ENCODE measurements at places on chromosomes 6 and 20.
A peak's percentile ranks its signal among the peaks of the same experiment; 100 is the strongest.

GRCh38 chr6:33197431-33198048, 2.9 kb downstream of the RXRB start:
- DNase-seq: no peak

- DNase-seq: no peak
Observed at GRCh38 chr6:31720196-31720770, 1.3 kb downstream of the LY6G6C start.

GRCh38 chr20:38113401-38114325, 51.4 kb downstream of the TGM2 start:
- DNase-seq: no peak

DNA sequence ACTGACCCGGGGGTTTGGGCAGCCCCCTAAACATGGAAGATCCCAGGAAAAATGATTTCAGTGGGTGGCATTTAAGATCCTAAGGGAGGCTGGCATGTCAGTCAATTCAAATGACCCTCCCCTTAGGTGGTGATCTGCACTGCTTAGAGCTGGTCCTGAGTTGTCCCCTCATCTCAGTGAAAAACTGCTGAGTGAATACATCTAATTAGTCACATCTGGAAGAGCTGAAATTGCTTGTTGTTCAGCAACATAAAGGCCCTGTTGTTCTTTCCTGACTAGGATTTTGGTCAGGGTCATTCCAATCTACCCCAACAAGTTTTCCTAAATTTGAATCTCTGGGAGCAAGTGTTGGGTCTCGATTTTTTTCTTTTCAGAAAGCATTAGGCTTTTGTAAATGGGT, 126.4 kb downstream of the LCA5 start:
- no peak for DNase-seq

- DNase-seq: no peak
Observed at GRCh38 chr20:59235226-59235625, 65.2 kb upstream of the EDN3 start.

- no peak for DNase-seq
Observed at GRCh38 chr6:69594405-69594804, 202.4 kb downstream of the LMBRD1 start.

DNA sequence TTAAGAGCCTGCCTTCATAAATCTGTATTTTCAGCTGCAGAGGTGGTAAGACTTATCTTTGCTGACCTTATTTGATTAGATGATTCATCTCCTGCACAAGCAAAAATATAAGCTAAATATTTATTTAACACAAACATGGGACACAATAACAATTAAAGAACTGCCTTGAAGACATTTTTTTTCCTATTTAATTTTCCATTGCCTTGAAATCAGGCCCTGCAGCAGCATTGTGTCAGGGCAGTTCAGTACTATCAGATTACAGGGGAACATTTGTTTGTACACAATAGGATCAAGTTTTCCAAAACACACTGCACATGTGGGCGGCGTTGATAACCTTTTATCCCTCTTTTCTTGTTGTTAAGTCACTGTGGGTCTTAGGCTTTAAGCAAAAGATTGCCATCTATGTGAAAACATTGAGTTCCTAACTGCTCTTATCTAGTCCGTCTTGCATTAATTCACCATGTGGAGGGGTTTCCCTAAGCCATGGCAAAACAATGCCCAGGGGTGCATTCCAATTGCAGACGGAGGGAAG, 7.4 kb downstream of the ADGRF5 start:
- DNase-seq: peak; percentile 3

- DNase-seq: no peak
Observed at GRCh38 chr6:160058603-160059215, 62.9 kb upstream of the SLC22A1 start.

Measured in NCI-H2171 (cell line).